ENCODE measurements at places on chromosomes 2 and 18.

GRCh38 chr18:79936641-79937040 lies 14.8 kb downstream of the SLC66A2 start:
- DNase-seq, result no peak

DNA sequence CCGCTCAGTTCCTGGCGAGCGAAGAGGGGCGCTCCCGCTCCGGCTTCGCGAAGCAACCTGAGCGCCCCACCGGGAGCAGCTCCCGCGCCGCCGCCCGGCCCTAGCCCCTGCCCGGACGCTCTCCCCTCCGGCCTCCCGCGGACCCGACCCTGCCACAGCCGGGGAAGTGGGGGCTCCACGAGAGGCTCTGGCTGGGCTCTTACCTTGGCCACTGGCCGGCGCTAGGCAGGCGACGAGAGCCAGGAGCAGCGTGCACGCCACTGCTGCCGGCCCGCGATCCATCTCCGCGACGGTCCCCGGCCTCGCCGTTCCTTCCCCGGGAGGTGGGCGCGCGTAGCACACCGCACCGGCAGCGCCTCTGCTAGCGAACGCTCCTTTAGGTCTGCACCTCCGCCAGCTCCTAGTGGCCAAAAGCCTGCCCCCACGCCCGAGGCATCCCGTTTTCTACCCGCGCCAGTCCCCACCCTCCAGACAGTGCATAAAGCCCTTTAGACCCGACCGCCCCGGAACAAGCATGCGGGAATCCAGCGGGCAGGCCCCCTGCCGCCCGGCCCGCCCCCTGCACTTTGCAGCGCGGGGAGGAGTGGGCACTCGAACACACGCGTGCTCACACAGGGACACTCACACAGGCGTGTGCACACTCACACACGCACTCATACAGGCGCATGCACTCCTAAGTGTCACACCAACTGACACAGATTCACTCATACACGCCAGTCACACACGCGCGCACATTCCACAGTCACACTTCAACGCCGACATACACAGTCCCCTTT lies at the start of gene LRP2:
Gene LRP2, minus strand, starts transcription at position 417 of the 776 bp plus-strand sequence. Its CDS starts 135 bp downstream, at position 282.
- no peak for DNase-seq

- no peak for DNase-seq
These were observed 201.0 kb upstream of the SALL3 start for GRCh38 chr18:78778651-78779050.

DNA sequence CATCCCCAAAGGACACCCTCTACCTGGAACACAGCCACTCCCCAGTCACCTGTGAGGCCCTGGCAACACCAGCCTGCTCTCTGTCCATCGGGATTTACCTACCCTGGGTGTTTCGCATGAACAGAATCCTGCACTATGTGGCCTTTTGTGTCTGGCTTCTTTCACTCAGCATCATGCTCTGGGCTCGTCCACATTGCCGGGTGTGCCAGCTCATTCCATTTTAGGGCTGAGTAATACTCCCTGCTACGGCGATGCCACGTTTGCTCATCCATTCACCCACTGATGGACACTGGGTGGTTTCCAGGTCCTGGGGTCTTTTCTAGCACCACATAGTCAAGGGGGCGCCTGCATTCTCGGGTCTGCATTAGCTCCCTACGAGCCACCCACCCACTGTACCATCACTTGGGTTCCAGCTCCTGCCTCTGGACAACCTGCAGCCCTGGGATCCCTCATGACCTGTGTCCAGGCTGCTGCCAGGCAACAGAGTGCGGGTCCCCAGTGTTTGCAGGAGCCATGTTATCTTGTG lies 22.0 kb downstream of the KCNF1 start:
- no peak for DNase-seq

- no peak for DNase-seq
These were observed 6.9 kb upstream of the GFPT1 start for GRCh38 chr2:69393963-69394362.

DNA sequence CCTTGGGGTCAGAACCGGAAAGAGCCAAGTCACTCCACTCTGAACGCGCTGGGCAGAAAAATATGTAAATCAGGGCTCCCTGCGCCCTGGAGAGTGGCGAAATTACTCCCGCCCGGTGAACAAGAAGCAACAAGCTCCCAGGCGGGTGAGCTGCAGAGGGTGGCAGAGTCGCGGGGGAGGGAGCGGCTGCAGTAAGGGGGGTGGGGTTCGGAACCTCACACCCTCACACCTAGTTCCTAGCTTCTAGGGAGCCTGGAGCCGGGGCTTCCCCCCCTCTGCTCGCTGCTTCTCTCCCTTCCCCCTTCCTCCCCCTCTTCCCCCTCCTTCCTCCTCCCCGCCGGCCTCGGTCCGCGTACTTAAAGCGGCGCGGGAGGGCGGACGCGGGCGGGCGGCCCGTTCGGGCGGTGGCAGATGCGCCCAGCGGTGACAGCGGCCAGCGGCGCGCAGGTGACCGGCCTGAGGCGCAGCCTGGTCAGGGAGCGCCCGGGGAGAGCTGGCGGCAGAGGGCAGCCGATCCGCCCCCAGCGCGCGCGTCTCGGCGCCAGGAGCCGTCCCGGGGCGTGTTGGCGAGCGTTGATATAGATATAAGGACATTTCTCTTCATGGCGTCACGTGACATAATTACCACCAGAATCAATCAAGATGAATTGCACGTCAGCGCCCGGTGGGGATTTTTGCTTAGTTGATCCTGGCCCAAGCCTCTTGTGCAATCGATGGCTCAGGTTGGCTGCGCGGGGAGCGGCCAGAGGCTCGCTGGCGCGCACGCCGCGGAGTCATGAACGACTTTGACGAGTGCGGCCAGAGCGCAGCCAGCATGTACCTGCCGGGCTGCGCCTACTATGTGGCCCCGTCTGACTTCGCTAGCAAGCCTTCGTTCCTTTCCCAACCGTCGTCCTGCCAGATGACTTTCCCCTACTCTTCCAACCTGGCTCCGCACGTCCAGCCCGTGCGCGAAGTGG lies at the start of gene HOXD11:
Gene HOXD11, plus strand, starts transcription at position 700 of the 959 bp plus-strand sequence. Its CDS starts 76 bp downstream, at position 776.
- DNase-seq, result peak; percentile 86

DNA sequence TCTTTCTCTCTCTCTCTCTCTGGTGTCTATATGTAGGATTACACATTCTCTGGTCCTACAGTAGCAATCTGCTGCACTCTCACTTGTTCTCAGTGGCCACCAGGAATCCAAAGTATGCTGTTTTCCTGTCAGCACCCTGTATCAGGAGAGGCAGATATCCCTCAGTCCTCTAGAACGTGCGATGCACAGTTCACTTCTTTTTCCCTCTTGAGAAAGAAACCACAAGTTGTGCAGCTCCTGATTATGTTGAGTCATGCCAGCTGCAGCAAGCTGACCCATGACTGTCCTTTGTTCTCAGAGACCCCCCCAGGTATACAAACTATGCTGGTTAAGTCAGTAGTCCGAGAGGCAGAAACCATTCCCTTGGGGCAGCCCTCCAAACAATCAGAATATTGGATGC lies 54.6 kb downstream of the LANCL1 start:
- DNase-seq, result no peak

DNA sequence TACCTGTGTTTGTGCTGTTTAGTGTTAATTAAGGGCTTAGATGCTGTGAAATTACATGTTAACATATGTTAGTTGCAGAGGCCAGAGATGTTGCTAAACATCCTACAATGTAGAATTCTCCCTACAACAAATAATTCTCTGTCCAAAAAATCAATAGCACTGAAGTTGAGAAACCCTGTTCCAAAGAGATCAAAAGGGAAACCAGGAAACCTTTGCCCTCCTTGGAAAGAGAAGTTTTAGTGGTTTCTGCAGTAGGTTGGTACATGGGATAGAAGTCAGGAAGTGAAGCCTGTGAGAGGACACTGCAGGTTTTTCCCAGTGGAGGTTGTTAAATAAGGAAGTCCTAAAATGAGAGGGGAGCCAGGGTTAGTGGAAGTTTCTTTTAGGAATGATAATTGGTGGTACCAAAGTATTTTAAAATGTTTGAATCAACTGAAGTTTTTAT lies 6.3 kb upstream of the RMDN2 start:
- no peak for DNase-seq

- no peak for DNase-seq
These were observed 8.1 kb downstream of the MRPS5 start for GRCh38 chr2:95113464-95113863.

DNA sequence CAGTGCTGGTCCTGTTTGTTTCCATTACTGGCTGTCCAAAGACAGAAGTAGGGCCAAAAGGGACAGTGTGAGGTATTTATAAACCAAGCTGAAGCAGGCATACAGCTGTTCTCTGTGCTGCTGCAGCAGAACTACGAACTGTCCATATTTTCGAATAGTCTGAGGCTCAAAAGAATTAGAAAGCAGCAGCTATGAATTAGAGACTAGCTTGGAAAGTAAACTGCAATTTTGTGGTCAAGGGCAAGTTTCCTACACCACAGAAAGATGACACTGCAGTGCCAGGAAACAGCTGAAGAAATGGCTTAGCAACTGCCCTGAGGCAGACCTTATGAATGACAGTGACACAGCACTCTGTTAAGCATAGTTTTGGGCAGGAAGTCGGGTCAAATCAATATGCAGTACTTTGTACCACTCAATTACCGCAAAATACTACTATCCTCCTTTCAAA lies 125.3 kb downstream of the TMEM131 start:
- DNase-seq, result no peak
